EL (cell line): ENCODE measurements at places on chromosomes 13 and 19.
A peak's percentile ranks its signal among the peaks of the same experiment; 100 is the strongest.

DNA sequence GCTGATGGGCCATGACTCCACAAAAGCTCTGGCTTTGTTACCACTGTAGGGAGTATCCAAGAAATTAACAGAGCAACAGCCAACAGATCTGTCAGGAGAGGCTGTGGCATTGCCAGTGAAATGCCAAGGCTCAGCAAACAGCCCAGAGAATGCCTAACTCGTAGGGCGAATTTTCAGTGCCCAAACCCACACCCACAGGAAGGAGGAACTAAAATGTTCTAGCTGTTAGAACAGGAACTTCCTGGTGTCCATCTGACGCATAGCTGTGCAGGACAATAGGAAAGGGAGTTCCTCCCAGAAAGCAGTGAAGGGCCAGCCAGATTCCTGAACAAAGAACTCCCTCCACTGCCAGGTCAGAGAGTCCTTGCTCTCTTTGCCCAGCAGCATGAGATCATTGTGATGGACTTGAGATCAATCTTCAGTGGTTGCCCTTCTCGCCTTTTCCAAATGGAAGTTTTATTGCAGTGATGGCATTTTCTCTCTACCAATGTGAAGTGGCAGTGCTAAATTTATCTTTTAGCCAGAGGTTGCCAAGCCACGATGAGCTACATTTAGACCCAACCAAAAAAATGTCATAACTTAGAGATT, 224.2 kb upstream of the STARD13 start:
- DNase-seq = peak; percentile 41

DNA sequence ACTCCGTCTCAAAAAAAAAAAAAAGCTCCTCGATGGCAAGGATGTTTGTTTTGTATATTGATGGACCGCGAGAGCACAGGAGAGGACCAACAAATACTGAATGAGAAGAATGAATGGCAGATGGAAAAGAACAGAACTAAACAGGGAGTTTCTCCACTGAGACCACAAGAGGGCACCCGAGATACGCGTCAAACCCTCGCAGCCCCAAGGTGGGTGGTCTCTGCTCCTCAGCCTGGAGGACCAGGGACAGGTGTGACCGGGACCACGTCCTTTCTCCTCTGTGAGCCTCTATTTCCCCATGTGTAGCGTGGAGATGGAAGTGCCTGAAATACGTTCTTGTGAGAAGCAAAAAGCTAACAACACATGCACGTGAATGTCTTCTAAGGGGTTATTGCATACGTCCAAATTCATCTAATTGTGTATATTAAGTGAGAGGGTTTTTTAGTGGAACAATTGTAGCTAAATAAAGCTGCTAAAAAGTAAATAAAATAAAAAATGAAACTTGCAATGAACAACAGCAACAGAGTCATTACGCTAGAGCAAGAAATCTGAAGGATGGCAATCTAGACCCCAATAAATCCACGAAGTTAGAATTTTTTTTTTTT, 8.3 kb upstream of the CDC42EP5 start:
- peak; percentile 38 for DNase-seq

DNA sequence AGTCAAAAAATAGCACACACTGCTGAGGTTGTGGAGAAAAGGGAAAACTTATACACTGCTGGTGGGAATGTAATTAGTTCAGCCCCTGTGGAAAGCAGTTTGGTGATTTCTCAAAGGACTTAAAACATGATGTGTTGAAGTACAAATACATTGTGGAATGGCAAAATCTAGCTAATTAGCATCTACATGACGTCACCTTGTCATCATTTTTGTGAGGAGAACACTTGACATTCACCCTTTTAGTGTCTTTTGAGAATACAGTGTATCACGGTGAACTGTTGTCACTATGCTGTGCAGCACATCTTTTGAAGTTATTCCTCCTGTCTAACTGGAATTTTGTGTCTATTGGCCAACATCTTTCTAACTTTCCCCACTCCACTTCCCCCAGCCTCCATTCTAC, 5.6 kb downstream of the OR7A10 start:
- DNase-seq = no peak

- DNase-seq = no peak
Measured at GRCh38 chr19:3975144-3975543, 4.2 kb upstream of the DAPK3 start.
